ENCODE measurements at places on chromosomes 4 and X.

DNA sequence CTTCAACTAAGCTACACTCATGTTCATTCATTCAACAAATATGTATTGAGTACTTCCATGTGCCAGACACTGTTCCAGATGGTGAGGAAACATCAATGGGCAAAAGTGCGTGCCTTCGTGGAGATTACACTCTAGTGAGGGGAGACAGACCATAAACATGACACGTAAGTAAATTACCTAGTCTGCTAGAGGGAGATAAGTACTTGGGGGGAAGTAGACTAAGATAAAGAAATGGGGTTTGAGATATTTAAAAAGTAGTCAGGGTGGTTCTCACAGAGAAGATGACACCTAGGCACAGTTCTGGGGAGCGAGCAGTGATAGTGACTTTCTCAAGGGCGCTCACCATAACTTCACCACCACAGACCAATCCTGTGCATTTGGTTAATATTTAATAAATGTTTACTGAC is 11.7 kb downstream of the JCHAIN start:
- DNase-seq: no peak

DNA sequence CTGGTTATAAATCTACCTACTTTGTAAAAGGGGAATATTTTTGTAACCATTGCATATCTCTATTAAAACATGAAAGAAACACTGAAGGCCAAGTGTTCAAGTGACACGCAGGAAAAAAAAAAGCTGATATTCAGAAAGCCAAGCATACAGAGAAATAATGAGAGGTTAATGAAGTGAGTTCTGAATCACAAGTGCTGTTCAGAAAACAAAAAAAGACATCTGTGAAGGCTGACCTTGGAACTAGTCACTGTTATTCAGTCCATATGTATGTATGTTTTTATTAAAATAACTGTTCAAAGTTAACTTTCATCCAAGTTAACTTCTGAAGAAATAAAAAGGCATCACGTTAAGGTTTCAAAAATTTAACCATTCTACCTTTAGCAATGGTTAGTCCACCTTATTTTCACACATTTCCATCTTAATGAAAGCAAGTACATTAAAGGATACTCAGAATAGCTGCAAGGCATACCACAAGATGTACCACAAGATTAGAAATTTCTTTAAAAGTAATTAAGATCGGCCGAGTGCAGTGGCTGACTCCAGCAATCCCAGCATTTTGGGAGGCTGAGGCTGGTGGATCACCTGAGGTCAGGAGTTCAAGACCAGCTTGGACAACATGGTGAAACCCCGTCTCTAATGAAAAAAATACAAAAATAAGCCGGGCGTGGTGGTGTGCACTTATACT is 31.4 kb downstream of the SH3RF1 start:
- DNase-seq: no peak

GRCh38 chr4:38153387-38153760 is 193.2 kb downstream of the PTTG2 start:
- no peak for DNase-seq

GRCh38 chr4:148778980-148779675 is 336.9 kb upstream of the NR3C2 start:
- DNase-seq: no peak

GRCh38 chr4:90112715-90113114 is 14.5 kb upstream of the CCSER1 start:
- DNase-seq: no peak

DNA sequence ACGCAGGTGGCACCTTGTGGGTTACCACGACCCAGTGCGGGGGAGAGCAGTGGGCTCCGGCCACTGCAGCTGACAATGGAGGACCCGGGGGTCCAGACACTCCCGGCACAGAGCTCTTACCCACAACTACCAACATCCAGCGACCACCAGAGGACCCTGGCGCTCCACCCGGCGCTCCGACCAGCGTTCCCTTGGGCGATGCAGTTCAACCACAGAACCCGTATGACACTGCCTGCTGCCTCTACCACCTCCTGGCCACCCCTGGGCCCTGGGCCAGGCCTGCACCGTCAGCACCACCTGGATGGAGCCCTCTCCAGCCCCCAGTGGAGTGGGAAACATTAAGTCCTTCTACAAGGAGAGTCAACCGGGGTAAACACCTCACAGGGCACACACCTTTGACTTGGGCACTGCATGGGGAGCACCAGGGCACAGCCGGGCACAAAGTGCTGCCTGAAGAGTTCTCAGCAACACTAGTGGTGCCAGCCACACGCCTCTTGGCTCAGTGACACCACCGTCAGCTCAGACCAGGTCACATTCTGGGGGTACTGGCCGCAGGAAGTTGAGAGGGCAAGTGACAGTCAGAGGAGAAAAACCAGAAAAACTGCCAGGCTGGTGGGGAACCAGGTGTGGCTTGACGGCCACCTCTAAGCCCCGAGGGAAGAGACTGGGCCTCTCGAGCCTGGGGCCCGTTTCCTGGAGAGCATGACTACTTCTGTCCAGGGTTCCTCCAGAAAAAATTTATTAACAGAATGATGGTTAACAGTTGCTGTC is 2.6 kb downstream of the CTBP1 start:
- DNase-seq: peak; percentile 10

DNA sequence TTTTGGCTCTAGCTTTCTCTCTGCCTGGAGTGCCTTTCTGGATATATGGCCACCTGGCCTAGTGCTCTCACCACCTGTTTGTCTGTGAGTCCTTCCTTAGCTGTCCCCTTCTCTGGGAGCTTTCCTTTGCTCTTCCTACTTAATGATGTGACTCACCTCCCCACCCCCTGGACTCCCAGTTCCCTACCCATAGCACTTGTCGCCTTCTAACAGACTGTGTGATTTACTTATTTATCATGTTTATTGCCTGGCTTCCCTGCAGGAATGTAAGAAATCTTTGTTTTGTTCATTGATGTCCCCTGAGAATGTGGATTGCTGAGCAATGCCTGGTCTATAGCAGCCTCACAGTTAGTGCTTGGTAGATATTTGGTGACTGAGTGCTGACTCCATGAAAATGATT is 18.9 kb downstream of the ADD1 start:
- DNase-seq: peak; percentile 50

GRCh38 chrX:154516656-154517100 is 646 bp upstream of the FAM3A start:
- no peak for DNase-seq

GRCh38 chr4:47000406-47000805 is 7.0 kb upstream of the GABRA4 start:
- no peak for DNase-seq

DNA sequence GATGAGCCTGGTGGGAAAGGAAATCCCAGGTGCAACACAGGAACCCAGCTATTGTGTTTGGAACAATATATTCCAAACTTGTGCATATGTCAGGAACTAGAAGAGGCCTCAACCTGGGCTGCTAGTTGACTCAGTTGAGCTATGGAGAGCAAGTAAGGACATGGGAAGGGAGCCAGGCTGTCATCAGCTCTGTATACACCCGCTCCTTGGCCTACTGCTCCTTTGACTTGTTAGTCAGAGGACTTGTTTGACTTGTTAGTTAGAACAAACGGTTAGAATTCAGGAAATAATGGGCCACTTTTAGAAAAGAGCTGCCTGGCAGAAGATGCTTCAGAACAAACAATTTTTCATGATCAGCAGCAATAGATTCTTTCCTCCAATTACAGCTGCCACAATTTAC is 76.4 kb downstream of the CBLL2 start:
- DNase-seq: no peak
